ENCODE measurements at places on chromosomes 11 and 22.

DNA sequence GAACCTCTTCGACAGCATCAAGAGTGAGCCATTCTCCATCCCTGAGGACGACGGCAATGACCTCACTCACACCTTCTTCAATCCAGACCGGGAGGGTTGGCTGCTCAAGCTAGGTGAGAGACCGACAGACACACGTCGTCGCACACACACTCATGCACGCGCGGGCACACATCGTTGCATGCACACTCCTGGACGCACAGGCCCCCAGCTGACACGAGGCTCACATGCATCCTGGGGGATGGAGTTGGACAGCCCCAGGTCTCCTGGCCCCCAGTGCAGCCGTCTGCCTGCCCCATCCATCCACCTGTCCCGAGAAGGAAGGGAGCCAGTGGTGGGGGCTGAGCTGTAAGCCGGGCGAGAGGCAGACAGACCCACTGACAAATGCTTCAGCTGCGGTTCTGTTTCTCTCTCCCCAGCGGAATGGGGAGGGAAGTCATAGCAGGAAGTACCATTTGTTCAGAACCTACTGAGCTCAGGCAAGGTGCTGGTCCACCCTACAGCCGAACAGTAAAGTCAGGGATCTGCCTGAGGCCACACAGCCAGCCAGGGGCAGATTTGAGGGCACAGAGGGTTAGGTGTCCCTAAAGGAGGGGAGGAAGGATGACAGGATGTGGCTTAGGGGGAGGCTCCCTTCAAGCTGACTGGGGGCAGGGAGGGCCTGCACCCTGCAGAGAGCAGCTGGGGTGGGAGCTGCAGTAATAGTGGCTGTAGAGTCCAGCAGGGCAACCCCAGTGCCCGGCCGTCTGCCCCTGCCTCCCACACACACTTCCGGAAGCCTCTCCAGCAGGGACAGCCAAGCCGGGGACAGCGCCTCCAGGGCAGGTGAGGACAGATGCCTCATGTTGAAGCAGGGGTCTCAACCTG is 27.1 kb downstream of the CYTH4 start:
- peak; percentile 64 for DNase-seq

DNA sequence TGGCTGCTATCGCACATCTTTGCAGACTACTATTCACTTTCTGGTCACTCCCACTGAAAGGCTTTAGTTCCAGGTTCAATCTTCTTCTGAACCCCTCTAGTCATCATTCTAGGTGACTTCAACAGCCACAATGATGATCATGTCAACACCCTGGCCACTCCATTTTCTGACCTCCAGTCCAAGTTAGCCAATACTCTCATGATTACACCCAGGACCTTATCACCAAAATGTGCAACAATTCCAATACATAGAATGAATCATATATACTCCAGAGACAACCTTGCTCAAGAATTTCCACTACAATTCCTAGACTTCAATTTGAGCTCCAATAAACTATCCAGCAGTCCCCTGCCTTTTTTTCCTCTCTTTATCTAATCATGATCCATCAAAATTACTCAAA is 70.7 kb downstream of the PAK1 start:
- no peak for DNase-seq

- DNase-seq: no peak
These were observed 76.5 kb downstream of the LRRC4C start for GRCh38 chr11:41382927-41383326.

DNA sequence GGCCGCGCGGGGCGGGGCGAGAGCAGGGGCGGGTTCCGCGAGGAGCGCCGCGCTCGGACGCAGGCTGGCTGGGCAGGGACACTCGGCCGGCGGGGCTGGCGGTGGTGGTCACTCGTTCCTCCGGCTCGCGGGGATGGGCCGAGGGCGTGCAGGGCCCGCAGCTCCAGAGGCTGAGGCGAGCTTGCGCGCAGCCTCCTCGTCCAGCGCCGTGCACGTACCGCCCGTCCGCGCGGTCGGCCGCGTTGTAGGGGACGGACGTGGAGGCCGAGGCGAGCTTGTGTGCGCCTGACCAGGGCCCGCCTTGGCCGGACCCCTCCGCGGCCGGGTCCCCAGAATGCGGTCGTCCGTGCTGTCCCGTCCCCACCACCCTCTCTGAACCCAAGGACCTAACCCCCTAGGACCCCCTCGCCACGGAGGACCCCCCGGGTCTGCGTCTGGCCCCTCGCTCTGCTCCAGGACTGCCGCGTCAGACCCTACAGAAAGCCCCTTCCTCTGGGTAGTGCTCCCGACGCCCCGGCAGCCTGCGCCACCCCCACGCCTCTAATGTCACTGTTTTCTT is 569 bp upstream of the YPEL1 start:
- no peak for DNase-seq

GRCh38 chr11:133803026-133803425 is 42.3 kb downstream of the SPATA19 start:
- no peak for DNase-seq

GRCh38 chr11:46386674-46387073 is 4.9 kb downstream of the CHRM4 start:
- DNase-seq: peak; percentile 70

DNA sequence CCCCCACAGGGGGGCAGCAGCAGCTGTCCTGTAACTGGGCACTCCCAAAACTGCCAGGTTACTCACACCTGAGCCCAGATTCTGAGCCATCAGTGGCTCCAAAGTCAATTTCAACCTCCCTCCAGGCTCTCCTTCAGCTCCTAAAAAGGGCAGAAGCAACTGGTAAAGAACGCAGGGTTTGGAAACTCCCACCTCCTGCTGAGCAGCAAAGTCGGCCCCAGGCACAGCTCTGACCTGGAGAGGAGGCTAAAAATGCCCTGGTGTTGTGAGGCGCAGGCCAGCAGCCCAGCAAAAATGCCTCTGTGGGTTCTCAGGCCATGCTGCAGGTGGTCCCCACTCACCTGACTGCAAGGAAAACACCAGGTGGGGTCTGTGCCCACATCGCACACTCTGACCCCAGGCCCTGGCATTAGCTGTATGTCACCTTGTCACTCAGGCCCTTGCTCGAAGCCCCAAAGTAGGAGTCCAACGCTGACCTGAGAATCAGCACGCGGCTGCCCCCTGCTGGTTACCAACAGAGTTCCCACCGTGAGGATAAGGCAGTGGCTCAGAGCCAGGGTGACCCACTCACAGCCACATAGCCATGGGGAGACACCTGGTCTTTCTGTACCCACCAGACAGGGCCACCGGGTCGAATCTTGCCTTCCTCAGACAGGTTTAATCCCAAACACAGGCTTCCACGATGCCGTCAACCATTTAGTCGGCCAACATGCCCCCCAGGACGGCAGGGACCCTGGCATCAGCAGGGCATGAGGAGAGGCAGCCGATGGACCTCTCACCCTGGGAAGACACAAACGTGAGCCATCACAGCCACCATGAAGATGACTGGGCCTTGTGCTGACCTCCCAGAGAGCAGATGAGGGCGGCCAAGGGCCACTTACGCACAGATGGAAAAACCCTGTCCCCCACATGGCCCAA is 11.1 kb downstream of the POLR3H start:
- DNase-seq: peak; percentile 84

GRCh38 chr11:67667490-67668191 is 6.8 kb downstream of the ALDH3B2 start:
- DNase-seq: no peak

GRCh38 chr11:618856-619627 is 3.3 kb upstream of the IRF7 start:
- DNase-seq: no peak

DNA sequence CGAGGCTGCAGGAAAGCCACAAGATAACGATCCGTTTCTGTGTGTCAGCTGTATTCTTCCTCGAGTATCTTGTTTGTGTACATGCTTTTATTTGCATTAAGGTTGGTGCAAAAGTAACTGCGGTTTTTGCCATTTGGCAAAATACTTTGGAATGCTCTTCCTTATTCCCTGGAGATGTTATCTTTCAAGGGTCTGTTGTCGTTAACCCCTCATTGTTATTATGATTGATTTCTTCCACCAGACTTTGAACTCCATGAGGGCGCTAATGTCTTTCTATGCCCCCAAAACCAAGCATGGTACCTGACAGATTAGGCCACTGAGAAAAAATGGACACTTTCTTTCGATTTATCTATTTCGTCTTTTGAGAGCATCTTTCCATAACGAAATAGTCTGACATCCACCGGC is 563 bp upstream of the PSMA1 start:
- no peak for DNase-seq

Measured in suppressor macrophage (primary cell).